Naive thymus-derived CD8-positive, alpha-beta T cell (primary cell): ENCODE measurements at places on chromosomes 1 and 21.

DNA sequence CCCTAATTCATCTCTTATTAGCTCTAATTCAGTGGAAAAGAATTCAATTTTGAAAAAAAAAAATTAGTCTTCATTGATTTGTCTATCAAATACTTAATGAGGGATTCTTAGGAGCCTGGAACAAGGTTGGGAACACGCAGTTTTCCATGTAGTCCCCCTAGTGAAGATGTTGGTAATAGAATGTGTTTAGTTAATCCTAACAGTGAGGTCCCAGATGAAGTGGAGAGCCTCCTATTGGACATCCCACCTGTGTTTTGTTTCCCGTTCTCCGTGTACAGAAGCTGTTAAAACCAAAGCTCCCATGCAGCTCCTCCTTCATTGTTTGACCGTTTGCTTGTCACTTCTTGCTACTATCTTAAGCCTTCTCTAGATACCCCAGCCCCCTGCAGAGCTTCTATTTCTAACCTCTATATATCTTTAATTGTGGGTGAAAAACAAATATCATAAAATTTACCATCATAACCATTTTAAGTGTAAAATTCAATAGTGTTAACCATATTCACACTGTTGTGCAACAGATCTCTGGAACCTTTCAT, 67.5 kb downstream of the PCNX2 start:
- H3K4me3 ChIP-seq = no peak overlapping the region
- no peaks in the 10 kb centered on the region for H3K27me3 ChIP-seq
- H3K27ac ChIP-seq = no peak overlapping the region
- DNase-seq = no peak
- peaks cover 4% of the 10 kb centered on the region for H3K36me3 ChIP-seq

DNA sequence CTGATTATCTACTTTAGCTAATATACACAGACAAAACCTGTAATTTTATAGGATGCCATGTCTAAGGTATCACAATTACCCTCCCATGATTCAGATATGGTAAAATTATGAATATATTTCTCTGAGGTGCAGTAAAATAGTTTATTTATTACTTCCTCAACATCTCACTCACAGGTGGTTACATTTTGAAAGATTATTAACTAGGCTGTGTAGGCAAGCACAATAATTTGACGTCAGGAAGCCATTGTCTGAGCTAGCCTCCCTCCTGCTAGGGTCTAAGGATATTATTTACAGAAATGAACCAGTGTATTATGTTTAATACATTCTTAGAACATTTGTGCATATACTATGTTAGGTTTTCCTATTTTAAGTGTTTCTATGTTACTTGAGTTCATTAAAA, 69.9 kb upstream of the ADGRL2 start:
- no peaks in the 10 kb centered on the region for H3K36me3 ChIP-seq
- no peak overlapping the region for H3K27ac ChIP-seq
- H3K4me3 ChIP-seq = no peak overlapping the region
- no peaks in the 10 kb centered on the region for H3K4me1 ChIP-seq
- H3K27me3 ChIP-seq = peaks cover 2% of the 10 kb centered on the region
- DNase-seq = no peak

DNA sequence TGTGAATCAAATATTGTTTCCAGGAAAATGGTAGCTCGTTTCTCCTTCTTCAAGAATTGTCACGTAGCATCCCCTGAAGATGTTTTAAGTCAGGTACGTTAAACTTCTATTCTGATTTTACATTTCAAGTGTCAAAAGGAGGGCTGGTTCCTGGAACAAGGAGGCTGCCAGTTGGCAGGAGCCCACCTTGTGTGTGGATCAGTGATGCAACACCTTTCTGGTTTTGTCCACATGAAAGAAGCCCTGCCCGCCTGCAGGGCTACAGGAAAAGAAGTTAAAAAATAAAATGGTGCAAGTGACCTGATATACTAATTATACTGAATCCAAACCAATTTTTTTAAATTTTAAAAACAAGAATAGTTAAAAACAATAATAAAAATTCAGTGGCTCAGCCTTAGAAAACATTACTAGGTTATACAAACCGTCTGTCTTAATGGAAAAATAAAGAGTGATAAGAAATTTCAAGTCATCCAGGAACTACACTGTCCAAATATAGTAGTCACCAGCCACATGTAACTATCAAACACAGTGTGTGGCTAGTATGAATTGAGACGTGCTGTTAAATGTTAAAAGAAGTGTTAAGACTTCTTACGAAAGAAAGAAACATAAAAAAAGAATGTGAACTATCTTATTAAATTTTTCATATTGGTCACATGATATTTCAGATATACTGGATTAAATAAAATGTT, 123.1 kb downstream of the APP start:
- no peak overlapping the region for H3K4me3 ChIP-seq
- H3K36me3 ChIP-seq = peaks cover 41% of the 10 kb centered on the region
- H3K27ac ChIP-seq = no peak overlapping the region
- H3K27me3 ChIP-seq = no peaks in the 10 kb centered on the region

- H3K36me3 ChIP-seq = no peaks in the 10 kb centered on the region
- no peak overlapping the region for H3K4me3 ChIP-seq
- no peak overlapping the region for H3K27ac ChIP-seq
- H3K27me3 ChIP-seq = no peaks in the 10 kb centered on the region
These were observed 642.1 kb upstream of the ADGRL2 start for GRCh38 chr1:81158592-81158991.

DNA sequence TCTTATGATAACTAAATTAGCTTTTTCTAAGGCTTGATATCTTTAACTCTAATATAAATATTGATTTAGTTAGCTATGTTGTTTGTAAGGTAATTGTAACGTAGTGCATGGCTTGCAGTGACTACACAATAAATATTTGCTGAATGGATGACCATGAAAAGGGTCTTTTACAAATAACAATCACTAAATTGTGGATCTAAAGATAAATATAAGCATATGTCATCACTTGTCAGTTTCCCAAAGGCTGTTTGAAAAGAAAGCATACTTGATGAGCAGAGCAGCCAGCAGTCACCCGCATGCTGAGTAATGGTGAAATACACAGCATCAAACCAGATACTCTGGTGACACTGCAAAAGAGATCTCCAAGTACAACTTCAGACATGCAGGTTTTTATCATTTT, 92.5 kb upstream of the FMN2 start:
- DNase-seq = no peak
- H3K4me1 ChIP-seq = no peaks in the 10 kb centered on the region
- no peaks in the 10 kb centered on the region for H3K36me3 ChIP-seq
- no peak overlapping the region for H3K4me3 ChIP-seq
